ENCODE measurements at places on chromosomes 7 and 10.

GRCh38 chr7:105992905-105993304 is 29.8 kb downstream of the CDHR3 start:
- no peak for DNase-seq

DNA sequence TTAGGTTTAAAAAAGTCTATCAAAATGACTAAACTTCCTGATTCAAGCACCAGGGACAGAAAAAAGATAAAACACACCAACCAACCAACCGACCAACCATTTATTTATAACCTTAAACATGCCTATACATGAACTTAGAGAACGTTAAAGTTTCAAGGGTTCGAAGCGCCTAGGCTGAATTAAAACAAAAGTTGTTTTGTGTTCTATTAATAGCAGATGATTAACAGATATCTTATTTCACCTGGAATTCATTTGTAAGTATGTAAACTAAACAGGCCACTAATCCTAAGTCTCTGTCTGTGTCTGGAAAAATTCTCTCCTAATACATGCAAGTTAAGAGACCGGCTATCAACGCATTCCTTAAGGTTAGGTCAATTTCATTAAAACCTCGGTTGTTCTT is 1.4 kb downstream of the BAIAP2L1 start:
- no peak for DNase-seq

DNA sequence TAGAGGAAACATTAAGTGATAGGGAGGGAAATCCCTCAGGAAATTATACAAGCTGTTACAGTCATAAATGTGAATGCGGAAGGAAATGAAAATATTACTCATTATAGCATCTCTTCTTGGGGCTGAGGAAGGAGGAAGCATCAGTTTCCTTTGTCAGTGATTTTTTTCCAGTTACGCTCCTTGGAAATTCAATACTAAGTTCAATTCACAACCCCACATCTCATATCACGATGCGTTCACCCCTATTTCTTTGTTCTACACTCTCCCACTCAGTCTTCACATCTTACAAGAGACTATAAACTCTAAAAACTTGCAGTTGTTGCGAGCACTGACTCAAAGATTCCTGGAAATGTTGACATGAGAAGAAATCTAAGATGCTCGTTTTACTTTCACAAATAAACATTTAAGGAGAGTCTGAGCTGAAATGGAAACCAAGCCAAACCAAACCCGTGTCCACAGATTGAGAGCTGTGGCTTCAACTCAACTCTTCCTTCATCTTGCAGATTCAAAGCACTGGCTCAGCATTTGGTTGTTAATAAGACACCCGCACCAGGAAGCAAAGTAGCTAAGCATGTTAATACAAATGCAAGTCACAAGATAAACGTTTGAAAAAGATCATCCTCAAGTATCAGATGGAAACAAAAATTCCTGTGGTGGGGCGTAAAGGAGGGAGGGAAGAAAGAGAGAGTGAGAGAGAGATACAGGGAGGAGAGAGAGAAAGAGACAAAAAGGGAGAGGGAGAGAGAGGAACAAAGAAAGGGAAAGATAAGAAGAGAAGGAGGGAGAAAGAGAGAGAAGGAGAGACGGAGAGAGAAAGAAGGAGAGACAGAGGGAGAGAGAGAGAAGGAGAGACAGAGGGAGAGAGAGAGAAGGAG is 150.0 kb upstream of the RSU1 start:
- no peak for DNase-seq

GRCh38 chr7:17937506-17938120 is 2.7 kb downstream of the SNX13 start:
- DNase-seq: no peak

DNA sequence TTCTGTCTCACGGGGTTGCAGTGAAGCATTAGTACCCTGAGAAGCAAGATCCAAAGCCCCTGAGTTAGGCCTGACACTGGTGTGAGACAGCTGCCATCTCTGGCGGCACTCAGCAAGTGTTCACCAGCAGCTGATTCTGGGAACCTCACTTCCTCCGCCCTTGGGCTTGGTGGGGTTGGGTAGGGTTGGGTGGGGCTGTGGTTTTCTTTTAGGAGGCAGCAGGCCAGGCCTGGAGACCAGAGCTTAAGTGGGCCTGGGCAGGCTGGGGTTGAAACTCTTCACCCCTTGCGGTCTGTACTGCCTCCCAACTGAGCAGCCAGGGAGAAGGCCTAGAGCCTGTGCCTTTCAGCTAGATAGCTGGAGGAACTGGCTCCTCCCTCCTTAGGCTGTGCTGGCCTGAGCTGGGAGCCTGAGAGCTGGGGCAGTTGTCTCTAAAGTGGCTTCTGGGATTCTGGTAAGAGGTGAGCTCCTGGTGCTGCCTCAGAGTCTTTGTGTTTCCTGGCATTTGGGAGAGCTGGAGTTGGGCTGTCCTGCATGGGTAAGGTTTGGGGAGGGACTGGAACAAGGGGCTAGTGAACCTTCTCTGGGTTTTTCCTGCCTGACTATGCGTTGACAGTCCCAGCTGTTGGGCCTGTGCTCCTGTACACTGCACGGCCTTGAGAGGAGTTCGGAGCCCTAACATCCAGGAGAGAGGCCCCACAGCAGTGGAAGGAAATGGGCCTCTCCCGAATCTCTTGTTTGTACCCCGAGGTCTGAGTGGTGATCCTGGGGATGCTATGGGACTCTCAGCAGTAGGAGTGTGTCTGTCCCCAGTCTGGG is 5.1 kb downstream of the TSPAN14 start:
- no peak for DNase-seq
